ENCODE measurements at places on chromosomes 11 and 22.
A peak's percentile ranks its signal among the peaks of the same experiment; 100 is the strongest.

DNA sequence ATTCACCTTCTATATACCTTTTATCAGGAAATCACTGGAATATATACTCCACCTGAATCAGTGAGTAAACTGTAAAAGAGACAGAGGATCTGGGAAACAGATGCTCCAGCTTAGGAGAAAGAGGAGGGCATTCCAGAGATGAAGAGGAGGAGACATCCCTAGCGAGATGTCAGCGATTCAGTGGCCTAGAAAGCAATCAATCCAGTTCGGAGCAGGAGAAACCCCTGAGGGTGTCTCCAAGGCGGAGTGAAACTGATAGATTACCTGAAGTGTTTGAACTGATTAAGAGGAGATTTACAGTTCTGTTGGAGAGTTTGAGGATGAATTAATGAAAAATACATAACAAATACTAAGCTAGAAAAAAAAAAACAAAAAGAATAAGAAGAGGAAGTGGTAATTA lies 24.5 kb upstream of the TNRC6B start:
- DNase-seq = peak; percentile 24

DNA sequence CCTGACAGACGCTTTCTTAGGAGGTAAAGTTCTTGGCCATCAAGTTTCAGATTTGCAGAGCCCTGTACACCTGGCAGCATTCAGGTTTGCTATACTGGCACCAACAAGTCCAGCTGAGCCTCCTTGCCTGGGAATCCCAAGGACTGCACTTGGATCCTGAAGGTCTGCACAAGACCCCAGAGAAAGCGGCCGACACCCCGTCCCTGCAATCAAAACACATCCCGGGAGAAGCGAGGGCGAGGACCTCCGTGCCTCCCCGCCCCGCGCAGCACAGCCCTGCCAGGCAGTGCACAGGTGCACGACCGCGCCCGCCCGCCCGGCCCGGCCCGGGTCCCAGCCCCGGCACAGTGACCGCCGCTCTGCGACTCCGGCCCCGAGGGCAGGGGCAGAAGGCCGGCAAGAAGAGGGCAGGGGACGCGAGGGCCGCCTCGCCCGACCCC lies 559 bp downstream of the MRTFA start:
- peak; percentile 50 for DNase-seq

GRCh38 chr11:118046964-118047700 lies 29.7 kb upstream of the TMPRSS4 start:
- no peak for DNase-seq

- DNase-seq = peak; percentile 91
Measured at GRCh38 chr11:3807909-3808860, at the start of gene PGAP2. PGAP2 (plus strand) TSS chr11:3808560; CDS start chr11:3811260, 2,700 bp downstream.

- DNase-seq = peak; percentile 86
Measured at GRCh38 chr22:21984793-21985192, 2.2 kb upstream of the TOP3B start.

DNA sequence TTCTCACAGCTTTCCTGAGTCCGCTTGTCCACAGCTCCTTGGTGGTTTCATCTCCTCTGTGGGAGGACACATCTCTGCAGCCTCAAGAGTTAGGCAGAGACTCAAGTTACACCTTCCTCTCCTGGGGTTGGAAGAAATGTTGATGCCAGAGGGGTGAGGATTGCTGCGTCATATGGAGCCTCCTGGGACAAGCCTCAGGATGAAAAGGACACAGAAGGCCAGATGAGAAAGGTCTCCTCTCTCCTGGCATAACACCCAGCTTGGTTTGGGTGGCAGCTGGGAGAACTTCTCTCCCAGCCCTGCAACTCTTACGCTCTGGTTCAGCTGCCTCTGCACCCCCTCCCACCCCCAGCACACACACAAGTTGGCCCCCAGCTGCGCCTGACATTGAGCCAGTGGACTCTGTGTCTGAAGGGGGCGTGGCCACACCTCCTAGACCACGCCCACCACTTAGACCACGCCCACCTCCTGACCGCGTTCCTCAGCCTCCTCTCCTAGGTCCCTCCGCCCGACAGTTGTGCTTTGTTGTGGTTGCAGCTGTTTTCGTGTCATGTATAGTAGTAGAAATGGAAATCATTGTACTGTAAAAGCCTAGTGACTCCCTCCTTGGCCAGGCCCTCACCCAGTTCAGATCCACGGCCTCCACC lies 11.7 kb downstream of the RASD2 start:
- DNase-seq = peak; percentile 86

- DNase-seq = no peak
Measured at GRCh38 chr11:111435046-111435698, 56.1 kb upstream of the POU2AF1 start.

- peak; percentile 84 for DNase-seq
Measured at GRCh38 chr11:128905345-128906184, 14.4 kb downstream of the KCNJ5 start.

DNA sequence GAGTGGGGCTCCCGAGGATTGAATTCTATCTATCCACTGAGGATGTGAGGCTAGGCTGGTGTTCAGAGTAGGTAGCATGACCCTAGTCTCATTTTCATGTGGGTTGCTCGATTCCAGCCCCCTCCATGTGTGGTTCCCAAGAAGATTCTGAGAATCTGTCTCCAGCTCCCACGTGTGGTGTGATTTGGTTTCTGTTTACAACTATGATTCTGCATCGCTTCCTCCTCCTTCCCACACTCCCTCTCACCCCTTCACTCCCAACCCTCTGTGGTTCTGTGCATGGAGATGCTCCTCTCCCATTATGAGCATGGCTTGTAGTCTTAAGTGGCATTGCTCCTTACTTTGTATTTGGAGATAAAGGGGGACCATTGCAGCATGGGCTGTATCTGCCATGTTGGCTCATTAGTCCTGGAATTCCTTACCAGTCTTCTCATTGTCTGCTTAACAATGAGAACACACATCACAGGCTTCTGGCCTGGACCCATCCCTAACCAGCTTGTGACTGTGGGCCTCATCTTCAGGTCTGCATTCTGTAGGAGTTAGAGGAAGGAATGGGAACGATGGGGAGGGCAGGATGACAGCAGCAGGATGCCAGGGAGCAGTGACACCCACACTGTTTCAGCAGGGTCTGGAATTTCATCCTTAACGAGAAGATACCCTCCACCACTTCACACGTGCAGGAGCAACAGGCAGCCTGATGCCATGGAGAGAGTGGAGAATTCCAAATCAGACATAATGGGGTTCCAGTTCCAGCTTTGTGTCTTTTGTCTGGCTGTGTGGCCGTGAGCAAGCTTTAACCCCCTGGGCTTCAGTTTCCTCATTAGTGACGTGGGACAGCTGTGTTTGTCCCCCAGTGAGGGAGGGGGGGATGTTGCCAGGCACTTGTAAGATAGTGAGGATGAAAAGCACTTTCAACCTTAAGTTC lies 86.0 kb downstream of the CCDC81 start:
- no peak for DNase-seq

GRCh38 chr22:29187831-29188230 lies 17.9 kb upstream of the EMID1 start:
- DNase-seq = no peak

DNA sequence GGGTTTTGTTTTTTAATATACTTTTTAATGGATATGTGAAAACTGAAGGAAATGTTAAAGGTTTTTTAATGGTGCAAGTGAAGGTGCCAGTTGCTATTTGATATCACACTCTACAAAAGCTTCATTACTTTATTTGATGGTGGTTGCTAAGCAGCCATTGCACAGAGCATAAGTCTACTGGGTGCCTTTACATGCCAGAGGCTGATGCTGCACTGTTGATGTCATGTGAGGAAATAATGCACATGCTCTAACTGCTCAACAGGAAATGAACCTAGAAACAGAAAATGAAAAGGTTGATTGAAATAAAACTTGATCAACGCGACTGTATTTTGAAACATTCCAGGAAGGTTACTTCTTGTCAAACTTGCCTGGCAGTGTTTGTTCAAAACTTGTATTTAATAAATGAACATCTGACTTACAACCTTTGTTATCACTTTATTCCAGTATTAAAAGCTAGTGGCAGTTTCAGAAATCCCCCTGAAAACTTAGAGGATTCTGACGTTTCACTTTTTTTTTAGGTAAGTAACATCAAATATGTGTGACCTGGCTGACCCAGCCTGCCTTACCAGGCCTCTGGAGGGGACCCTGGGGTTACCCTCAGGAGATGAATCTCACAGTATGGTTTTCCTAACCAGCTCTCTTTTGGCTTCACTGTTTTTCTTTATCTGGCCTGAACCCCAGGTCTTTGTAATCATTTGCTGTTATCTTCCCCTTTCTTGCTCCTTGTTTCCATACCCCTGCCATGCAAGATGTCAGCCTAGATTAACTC lies 2.4 kb upstream of the ATP5MG start:
- no peak for DNase-seq

DNA sequence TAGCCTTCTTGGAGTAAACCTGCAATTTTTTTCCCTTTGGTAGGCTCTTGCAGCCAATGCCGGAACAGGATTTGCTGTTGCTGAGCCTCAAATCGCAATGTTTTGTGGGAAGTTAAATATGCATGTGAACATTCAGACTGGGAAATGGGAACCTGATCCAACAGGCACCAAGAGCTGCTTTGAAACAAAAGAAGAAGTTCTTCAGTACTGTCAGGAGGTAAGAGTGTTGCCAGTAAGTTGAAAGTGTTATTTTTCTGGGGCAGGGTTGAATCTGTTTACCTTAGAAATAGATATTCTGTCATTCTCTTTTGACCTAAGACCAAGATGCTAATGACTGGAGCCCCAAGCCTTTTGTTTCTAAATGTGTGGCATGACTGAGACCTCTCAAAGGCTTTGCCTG lies 39.7 kb downstream of the APLP2 start:
- DNase-seq = no peak

DNA sequence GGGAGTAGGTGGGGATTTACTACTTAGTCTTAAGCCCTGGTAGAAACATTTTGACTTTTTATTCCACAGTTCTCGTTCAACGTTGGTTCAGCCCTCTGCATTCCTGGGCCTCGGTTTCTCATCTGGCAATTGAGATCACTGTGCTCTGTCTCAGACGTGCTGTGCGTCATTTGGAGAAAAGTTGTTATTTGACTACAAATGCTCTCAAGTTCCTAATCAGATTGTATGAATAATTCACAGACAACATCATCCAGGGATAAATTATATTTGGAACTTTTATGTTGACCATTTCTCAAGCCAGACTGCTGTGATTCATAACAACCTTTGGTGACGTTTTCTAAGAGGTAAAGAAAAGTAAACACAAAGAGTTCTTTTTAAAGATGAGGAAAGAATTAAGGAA lies 69.2 kb downstream of the BLID start:
- DNase-seq = no peak

- no peak for DNase-seq
Measured at GRCh38 chr11:80822308-80822707, 1381.5 kb upstream of the TENM4 start.

DNA sequence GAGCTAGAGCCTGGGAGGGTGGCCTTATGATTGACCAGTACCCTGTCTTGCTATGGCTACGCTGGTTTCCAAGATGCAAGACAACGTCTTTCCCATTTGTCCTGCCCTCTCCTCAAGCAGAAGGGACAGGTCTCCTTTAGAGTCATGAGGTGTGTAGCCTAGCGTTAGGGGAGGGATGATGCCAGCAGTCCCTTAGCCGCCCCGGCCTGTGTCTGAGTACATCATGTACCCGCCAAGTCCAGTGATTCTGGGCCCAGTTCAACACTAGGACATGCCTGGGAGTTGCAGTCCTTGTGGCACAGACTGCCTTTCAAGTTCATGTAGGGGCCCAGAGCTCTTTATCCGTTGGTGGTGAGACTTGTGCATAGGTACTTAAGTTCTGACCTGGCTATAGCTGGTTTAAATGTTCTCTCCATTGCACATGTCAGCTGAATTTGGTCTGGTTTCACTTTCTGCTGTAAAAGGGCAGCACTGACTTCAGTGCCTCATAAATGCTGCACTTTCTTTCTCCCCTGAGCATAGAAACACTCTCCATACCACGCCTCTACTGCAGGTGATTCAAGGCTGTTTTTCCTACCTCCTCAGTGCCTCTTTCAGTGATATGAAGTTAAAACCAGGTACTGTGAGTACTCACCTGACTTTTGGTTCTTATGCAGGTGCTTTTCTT lies 151.1 kb downstream of the METTL15 start:
- DNase-seq = no peak

DNA sequence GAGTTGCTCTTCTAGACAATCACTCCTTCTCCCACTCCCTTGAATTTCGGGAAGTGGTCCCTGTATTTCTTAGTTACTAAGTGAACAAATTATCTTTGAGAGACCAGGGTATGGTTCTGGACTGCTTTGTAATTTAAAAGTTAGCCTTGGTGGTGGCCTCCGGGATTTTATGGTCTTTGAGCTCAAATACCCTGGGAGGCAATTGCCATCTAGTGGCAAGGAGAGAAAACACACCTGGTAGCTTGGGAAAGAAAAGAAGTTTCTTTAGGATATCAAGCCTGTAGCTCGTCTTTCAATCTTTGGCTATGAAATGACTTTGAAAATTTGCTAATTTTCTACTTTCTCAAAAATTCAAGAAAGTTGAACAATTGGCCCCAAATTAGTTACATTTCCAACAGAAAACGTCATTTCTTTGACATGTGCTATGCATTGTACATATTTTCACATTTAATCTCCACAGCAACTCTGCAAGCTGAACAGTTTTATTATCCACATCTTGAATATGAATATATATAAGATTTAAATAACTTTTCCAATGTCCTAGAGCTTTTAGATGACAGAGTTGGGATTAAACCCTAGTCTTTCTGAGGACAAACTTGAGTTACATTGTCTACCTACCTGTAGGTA lies 39.1 kb downstream of the MMP27 start:
- peak; percentile 74 for DNase-seq

GRCh38 chr11:15720460-15720859 lies 605.7 kb downstream of the INSC start:
- DNase-seq = no peak

- no peak for DNase-seq
Measured at GRCh38 chr22:45974498-45974897, 2.5 kb downstream of the WNT7B start.

GRCh38 chr22:50190941-50191741 lies 5.4 kb downstream of the TRABD start:
- DNase-seq = no peak

- peak; percentile 33 for DNase-seq
Measured at GRCh38 chr22:30490399-30490798, 15.1 kb downstream of the SEC14L4 start.

DNA sequence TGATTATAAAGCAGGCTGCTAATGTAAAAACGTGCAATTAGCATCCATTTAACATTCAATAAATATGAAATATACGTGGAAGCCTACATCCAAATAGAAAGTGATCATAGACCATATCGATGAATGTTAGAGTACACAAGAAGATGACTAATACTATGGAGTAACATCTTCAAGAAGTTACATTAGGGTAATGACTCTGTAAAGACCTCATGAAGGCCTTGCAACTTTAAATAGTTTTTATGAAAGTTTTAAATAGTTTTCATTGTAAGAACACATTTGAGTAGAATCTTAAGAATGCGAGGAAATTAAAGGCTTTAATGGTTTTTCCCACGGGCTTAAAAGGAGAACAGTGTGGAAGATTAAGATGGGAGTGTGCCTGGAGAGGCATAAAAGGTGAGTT lies 1.4 kb downstream of the TRIM34 start:
- no peak for DNase-seq

DNA sequence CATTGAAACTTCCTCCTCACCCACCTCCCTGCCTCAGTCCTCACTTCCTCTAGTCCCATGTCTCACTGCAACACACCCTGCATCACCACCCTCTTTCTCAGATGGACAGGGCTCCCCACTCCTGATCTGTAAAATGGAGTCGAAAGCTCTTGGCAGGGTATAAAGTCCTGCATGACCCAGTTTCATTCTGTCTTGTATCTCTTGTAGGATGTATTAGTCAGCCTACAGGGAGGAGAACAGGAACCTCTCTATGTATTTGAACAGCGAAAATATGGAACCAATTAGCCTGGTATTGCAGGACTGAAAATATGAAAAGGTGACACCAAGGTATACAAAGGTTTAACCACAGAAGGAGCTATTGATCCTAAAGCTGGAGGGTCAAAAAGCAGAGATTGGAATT lies 156.9 kb upstream of the SNX19 start:
- no peak for DNase-seq

Measured in GM23338 (cell line).